ENCODE measurements at places on chromosomes 2 and 18. TPM values are rescaled to one million over a fixed set of nuclear protein-coding genes. Genes with fewer than 3 reads are reported as not detected.

The RAB27B gene
- total RNA-seq = 0.15 TPM

DNA sequence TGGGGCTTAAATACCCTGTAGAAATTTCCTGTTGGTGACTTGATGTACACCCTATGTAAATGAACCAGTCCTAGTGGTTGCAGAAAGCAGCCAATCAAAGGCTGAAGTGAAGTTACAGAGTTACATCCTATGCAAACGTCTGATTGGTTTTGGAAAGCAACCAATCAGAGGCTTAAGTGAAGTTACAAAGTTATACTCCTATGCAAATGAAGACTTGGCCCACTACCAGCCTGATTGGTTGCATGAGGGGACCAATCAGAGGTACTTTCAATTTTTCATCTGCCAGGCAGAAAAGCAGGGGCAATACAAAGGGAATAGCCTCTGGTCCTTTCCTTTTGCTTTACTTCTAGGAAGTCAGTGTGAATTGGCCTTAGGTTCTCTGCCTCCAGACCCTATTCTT lies 13.6 kb upstream of the ZNF397 start:
- no peak overlapping the region for H3K27ac ChIP-seq
- H3K4me3 ChIP-seq = no peak overlapping the region
- no peaks in the 10 kb centered on the region for H3K36me3 ChIP-seq
- DNase-seq = no peak

The ADCYAP1 gene
- total RNA-seq = not detected

The UCN gene
- 2.6 TPM for total RNA-seq

DNA sequence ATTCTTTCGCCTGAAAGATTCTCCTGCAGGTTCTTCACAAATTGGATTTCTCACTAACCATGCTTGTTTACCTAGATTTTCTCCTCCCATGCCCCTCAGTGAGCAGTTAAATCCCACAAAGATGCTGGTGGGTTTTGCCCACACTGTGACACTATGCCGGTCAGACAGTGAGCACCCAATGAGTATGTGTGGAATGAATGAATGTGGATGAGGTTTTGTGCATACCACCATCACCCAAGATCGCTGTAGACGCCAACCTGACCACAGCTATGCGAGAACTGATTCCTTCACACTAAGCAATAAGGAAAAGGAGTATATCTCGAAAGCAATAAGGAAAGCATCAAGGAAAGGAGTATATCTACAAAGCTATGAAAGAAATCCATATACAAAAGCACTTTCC lies 116.7 kb downstream of the PID1 start:
- H3K4me1 ChIP-seq = no peaks in the 10 kb centered on the region
- DNase-seq = no peak
- H3K27me3 ChIP-seq = no peaks in the 10 kb centered on the region
- H3K27ac ChIP-seq = no peak overlapping the region

DNA sequence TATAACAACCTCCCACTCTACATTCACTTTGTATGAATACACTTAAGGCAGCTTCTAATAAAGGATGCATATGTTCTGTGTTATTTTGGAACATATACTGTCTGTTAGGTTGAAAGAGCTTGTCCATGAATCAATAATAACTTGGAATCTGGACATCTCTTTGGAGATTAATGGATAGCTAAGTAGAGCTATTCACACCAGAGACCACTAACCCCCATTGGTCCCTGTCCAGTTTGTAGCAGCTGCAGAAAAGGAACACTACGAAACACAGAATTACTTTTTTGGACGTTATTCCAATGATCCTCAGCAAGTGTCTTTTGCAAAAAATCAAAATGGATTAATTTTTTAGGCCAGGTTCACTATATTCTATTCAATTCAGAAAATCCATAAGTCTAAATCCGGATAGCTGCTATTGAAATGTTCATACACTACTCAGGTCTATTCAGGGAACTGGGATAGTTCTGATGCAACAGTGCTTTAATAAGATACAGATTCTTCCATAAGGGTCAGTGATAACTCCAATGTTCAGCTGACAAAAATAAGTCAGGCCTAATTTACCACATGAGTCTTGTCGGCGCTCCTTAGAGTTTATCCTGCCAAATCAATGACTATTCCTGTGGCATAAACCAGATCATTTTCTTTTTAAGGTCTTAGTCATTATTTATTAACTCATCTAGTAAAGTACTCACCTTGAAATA lies 44.2 kb downstream of the NRXN1 start:
- DNase-seq = no peak
- no peaks in the 10 kb centered on the region for H3K27me3 ChIP-seq
- H3K27ac ChIP-seq = no peak overlapping the region
- H3K4me3 ChIP-seq = no peak overlapping the region
- H3K36me3 ChIP-seq = no peaks in the 10 kb centered on the region

GRCh38 chr18:56789004-56789888 lies 138.1 kb downstream of the WDR7 start:
- H3K27me3 ChIP-seq = no peaks in the 10 kb centered on the region
- no peak overlapping the region for H3K4me3 ChIP-seq
- no peak for DNase-seq
- peaks cover 8% of the 10 kb centered on the region for H3K36me3 ChIP-seq

- H3K36me3 ChIP-seq = no peaks in the 10 kb centered on the region
- no peaks in the 10 kb centered on the region for H3K4me1 ChIP-seq
- H3K4me3 ChIP-seq = no peak overlapping the region
- H3K27me3 ChIP-seq = no peaks in the 10 kb centered on the region
Observed at GRCh38 chr18:62394006-62394763, 69.1 kb downstream of the TNFRSF11A start.
